ENCODE measurements at places on chromosomes 7 and 10. TPM values are rescaled to one million over a fixed set of nuclear protein-coding genes. Genes with fewer than 3 reads are reported as not detected.

SEC61A2 gene
- 10.7 TPM for total RNA-seq

ARMH3 gene
- total RNA-seq = 13.8 TPM

FKBP9 gene
- total RNA-seq = 141 TPM

SPDYE11 gene
- not detected for total RNA-seq

FAM25A gene
- total RNA-seq = 6.8 TPM

KLF14 gene
- not detected for total RNA-seq

ACTL6B gene
- total RNA-seq = not detected

ATP5MK gene
- 387 TPM for total RNA-seq

EGR2 gene
- 0.64 TPM for total RNA-seq

ZP3 gene
- 12.3 TPM for total RNA-seq

OR6B1 gene
- not detected for total RNA-seq

HMX3 gene
- not detected for total RNA-seq

OR2A5 gene
- not detected for total RNA-seq

- no peak for DNase-seq
Observed at GRCh38 chr7:16491148-16491547, 25.6 kb upstream of the SOSTDC1 start.

GRCh38 chr7:114540291-114540690 is 125.7 kb downstream of the FOXP2 start:
- DNase-seq = no peak

DNA sequence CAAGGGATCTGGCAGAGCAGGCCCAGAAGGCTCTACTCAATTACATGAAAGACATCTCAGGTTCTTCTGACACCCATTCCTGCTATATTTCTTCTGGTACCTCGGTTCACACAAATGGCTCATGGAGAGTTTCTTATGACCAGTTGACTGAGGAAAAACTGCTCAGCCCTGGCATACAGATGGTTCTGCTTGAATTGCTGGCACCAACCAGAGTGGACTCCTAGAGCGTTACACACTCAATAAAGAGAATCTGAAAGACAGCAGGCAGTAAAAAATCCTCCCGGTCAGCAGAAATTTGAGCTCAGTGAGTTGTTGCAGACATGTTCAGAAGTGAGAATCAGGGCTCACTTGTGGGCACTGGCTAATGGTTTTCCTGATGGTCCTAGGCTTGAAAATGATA is 434.4 kb downstream of the TCERG1L start:
- no peak for DNase-seq

- peak; percentile 46 for DNase-seq
Observed at GRCh38 chr10:63633677-63634487, 112.7 kb downstream of the REEP3 start.

GRCh38 chr10:133109711-133110110 is 22.0 kb downstream of the ADGRA1 start:
- DNase-seq = no peak

DNA sequence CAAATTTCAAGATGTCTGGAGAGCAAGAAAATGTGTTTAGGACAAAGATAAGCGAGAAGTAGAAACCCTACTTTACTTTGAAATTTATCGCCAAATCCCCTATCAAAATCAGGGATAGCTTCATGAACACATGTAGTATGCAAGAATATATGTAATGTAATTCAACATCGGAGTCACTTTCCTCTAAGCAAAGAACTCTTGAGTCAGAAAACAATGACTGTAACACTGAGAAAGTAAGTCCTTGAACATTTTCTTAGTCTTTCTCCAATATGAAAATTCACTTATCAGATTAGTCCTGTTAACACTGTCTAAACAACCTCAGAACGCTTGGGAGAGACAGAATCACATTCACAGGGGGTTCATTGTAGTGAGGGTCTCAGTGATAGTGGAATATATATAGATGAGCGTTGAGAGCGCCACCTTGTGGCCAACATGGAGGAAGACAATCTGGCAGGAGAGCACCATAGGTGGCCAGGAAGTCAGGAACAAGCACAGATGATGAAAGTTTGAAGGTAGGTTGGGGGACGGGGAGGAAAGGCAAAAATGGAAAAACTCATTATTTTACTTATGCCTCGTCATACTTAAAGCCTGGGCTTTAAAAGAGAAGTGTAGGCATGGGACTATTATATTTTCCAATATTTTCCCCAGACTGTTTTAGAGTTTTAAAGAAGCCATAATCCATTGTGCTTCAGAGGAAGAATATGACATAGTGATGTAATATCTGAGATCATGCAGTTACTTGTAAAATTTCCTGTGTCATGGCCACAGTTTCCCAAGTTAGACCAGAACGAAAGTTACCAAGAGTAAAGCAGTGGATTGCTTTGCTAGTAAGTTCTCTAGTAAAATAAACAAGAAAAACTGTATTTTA is 115.5 kb upstream of the GNAI1 start:
- peak; percentile 13 for DNase-seq

DNA sequence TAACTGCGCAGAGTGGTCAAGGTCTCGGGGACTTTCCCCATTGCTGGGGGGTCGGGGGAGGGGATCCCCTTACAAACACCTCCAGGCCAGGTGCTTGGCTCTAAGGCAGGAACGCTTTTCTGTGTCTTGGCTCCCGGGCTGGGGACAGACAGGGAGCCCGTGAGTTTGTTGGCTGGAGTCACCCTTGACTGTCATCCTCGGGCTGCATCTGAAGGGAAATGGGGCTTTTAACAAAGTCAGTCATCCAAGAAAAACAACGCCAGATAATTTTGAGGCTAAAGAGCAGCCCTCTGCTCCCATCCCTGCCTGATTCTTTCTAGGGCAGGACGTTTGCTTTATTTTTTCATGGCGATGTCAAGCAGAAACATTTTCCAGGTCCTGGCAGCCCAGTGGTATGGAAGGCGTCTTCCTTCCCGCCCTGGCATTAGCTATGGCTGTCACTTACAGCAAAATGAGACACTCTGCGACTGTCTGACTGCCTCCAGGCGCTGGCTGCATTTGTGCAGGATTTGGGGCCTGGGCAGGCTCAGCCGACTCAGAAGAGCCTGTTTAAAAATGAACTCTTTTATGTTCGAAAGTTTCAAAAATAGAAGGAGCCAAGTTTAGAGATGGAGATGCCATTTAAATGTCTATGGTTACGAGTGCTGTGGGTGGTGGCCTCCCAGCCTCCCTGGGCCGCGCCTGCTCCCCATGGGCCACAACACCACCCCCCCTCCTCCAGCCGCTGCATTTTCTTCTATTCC is 54.7 kb upstream of the TNS3 start:
- no peak for DNase-seq

GRCh38 chr7:155487509-155488482 is 29.9 kb downstream of the EN2 start:
- DNase-seq = no peak

- no peak for DNase-seq
Observed at GRCh38 chr10:44297963-44298362, 86.9 kb downstream of the CXCL12 start.

GRCh38 chr7:46189255-46189790 is 268.3 kb upstream of the IGFBP3 start:
- no peak for DNase-seq

GRCh38 chr10:25130906-25131305 is 43.9 kb upstream of the GPR158 start:
- DNase-seq = peak; percentile 27

GRCh38 chr7:141128931-141129330 is 55.1 kb downstream of the TMEM178B start:
- DNase-seq = no peak

DNA sequence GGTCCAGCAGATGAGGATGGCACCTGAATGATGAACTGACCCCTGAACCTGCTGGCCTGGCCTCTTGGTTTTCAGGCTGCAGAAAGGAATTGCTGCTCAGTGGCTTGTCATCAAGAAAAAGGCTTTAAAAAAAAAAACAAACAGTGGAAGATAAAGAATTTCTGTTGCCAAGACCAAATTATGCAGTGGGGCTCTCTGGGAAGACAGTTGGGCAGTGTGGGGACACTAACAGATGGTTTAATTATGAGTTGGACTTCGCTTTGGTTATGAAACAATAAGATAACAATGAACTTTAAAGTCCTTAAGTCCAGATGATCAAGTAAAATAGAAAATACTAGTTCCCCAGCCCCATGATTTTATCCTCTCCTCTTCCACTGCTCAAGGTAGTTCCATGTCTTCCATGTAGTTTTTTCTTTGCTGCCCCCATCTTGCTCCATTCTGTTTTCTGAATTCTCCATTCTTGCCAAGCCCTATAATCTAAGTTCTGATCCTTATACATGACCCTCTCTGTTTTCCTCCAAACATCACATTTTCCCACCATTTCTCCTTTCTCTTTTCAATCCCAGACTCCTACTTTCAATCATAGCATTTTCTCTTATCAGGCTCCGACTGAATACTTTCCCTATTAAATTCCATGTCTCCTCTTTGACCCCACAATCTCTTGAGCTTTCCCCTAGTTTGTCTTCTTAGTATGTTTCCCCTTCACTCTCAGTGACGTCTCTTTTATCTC is 52.6 kb downstream of the ANK3 start:
- no peak for DNase-seq

- no peak for DNase-seq
Observed at GRCh38 chr7:106344861-106345260, 60.1 kb upstream of the NAMPT start.

DNA sequence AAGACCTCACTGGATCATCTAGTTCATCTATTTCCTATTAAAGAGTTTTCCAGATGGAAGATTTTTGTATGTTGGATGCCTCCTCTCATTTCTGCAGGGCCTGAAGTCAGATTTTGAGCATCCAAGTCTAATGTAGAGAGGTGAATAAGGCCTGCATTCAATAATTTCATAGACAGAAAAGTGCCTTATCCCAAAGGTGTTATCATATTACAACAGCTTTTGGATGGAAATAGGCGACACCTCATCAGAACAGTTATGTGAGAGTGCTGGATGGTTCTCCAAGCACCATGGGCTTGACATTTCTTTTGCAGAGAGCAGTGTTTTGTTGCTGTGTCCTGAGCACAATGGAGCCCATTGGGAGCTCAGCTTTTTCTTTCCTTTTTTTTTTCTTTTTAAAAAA is 162.4 kb upstream of the MEOX2 start:
- DNase-seq = no peak

DNA sequence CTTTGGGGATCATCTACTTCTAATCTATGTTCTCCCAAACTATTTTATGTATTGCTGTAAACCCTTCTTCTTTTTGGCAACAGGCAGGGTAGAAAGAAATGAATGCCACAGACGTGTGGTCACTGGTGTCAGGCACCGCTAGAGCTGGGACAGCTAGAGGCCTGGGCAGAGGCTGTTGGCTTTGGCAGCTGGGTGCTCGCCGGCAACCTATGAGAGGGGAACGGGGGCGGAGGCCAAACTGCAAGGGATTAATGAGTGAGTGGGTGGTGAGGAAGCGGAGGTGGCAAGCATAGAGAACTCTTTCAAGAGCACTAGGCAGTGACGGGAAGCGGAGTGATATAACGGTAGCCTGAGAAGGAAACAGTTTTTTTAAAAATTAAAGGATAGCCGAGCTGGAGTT is 78.5 kb downstream of the CREB5 start:
- no peak for DNase-seq

- DNase-seq = peak; percentile 27
Observed at GRCh38 chr7:123054357-123055133, 59.0 kb upstream of the TAS2R16 start.

- DNase-seq = no peak
Observed at GRCh38 chr10:16436367-16436757, 448 bp upstream of the PTER start.

- DNase-seq = no peak
Observed at GRCh38 chr7:132200141-132200540, 376.1 kb downstream of the PLXNA4 start.

DNA sequence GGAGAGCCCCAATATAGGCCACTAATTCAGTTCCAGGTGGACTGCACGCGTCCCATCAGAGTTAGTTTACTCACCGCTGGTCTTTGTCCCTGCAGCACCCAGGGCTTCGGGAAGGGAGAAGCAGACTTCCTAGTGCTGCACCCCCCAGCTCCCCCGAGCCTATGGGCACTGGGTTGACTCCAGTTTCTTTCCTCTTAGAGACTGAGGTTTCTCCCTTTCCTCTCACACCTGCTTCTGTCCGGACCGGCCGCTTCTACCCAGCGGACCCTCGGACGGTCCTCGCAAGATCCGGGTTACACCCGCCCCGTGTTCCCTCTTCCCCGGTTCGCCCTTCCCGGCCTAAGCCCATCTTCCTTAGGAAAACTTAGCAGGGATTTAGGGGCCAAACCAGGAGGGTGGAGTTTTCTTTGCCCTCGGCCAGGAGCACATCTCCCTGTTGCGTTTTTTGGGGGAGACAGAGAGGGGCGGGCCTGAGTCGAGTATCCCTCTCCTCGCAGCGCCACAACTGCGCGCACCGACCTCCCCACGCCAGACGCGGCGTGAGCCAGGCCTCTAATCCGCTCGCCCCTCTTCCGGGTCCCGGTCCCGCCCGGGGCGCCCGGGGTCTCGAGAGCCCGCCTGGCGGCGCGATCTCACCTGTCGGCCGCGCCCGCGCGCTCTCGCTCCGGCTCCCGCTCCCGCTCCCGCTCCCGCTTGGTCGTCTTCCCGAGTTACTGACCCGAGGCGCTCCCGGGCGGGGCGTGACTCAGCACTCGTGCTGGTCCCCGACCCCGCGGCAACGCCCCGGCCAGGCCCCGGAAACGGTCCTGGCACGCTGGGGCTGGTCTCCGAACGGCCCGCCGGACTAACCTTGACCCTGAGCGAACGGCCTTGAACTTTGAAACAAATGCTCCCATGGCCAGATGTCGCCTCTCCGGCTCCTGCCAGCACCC is at the start of gene AIFM2:
Gene AIFM2 (minus strand): TSS at position 728 of the 932 bp plus-strand sequence. CDS start 8,741 bp downstream, outside the sequence.
- peak; percentile 68 for DNase-seq

DNA sequence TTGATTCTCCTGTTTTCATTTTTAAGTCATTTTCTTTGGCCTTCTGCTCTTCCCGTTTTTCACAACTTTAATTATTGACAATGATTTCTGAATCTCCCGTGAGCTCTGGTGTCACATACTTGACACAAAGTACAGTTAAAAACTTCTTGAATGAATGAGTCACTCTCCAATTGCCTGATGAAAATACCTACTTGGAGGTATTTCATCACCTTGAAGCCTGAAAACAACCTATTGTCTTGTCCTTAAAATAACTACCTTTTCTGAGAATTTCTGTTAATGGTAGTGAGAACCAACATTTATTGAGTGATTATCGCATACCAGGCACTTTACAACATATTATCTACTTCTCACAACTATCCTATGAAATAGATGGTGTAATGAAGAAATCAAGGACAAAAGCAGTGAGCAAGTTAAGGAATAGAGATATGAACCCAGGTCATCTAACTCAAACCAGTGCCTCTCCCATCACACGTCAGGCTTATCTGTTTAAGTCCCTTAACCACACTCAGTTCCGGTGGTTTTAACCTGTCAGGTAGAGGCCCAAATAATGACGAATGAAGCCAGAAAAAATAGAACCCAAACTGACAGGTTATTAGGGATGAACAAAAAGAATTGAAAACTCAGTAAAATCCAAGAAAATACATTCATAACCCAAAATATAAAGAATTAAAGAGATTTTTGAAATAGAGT is 11.6 kb downstream of the BET1 start:
- DNase-seq = no peak

GRCh38 chr7:67566101-67566500 is 569.5 kb downstream of the TYW1 start:
- DNase-seq = no peak

- DNase-seq = no peak
Observed at GRCh38 chr7:151732834-151733592, 143.9 kb downstream of the PRKAG2 start.

GRCh38 chr10:130227883-130228282 is 91.7 kb downstream of the GLRX3 start:
- no peak for DNase-seq

All from mammary epithelial cell (primary cell).